Cortex of kidney (tissue), 1 donor: ENCODE measurements at places on chromosomes 4 and X.

DNA sequence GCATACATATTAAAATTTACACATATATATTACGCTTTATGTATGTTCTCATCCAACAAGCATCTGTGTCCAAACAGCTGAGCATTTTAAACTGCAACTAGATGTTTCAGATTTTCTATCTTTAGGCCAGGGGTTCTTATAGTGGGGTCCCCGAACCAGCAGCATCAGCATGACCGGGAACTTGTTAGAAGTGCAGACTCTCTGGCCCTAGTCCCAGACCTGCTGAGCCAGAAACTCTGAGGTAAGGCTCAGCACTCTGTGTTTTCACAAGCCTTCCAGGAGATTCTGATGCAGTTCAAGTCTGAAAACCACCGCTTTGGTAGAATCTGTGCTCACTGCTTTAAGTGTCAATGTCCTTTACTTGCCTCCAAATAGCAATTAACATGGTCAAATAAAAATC is 266.2 kb upstream of the CASK start:
- no peak for DNase-seq

- no peak for DNase-seq
Observed at GRCh38 chr4:113384600-113384999, 335.1 kb downstream of the ANK2 start.

- no peak for DNase-seq
Observed at GRCh38 chr4:155114790-155115189, 93.6 kb upstream of the NPY2R start.

DNA sequence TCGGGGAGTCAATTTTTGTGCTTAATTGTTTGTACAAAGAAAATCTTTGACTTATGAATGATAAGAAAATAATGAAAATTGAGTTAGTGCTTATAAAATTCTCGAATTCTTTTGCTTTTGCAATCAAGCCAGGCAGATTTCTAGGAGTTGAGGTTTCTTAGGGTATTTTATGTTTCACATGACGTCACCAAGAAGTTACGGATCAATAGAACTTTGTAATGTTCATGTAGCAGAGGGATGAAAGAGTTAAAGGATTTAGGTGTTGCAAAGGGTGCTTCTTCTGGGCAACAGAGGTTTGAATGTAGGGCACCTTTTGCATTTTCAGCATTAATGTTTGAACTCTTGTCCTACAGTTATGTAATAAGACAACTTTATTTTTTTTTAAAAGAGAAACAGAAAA is 19.4 kb downstream of the GBA3 start:
- DNase-seq, result no peak

DNA sequence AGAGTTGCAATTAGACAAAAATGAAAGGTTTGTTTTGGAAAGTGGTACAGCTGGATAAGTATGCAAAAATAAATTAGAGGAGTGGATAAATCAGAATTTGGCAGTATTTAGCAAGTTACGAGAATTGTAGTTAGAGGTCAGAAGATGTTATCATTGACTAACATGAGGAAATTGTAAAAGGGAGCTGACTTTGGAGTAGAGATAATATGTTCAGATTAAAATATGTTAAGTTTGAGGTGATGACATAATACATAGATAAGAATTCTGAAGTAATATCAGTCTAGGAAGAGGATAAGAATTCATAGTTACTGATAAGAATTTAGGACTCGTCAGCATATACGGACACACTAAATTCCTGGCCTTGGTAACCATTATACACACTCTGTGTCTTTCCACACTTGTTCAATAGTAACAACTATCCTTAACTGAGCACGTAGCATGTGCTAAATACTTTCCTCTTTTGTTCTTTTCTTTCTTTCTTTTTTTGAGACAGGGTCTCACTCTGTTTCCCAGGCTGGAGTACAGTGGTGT is 4.1 kb upstream of the EPGN start:
- DNase-seq, result no peak

DNA sequence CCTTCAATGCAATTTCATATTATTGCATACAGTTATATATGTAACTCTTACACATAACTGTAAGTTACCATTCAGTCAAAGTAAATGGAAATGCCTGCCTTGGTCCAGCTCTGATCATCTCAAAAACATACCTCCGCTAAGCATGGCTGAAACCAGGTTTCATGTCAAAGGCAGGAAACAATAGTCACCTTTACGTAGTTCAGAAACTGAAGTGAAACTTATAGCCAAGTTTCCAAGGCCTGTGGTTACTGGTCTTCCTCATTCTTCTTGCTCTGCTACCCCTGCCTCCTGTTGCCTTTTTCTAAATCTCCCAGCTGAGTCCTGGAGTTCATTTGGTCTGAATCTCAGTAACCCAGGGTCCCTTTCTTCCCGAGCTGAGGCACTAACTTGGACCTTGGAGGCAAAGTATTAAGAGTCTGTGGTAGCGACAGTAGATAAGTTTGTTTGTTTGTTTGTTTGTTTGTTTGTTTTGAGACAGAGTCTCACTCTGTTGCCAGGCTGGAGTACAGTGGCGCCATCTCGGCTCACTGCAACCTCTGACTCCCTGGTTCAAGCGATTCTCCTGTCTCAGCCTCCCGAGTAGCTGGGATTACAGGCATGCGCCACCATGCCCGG is 30.8 kb downstream of the DAPP1 start:
- no peak for DNase-seq

DNA sequence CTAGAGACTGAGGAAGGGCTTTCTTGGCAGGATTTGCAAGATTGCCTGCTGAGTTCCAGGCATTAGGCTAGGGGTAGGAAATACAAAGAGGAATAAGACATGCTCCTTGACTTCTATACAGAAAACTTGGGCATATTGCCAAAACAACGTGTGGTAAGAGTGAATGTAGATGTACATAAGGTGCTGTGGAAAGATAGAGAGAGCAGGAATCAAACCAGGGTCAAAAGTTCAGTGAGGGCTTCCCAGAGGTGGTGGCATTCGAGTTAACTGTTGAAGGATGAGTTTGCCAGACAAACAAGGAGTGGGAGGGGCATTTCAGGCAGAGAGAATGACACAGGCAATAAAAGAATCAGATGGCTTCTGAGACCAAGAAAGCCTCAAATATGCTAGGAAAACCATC is 187.9 kb downstream of the KDR start:
- DNase-seq, result no peak

- DNase-seq, result no peak
Observed at GRCh38 chr4:71816676-71817303, 32.9 kb upstream of the GC start.

DNA sequence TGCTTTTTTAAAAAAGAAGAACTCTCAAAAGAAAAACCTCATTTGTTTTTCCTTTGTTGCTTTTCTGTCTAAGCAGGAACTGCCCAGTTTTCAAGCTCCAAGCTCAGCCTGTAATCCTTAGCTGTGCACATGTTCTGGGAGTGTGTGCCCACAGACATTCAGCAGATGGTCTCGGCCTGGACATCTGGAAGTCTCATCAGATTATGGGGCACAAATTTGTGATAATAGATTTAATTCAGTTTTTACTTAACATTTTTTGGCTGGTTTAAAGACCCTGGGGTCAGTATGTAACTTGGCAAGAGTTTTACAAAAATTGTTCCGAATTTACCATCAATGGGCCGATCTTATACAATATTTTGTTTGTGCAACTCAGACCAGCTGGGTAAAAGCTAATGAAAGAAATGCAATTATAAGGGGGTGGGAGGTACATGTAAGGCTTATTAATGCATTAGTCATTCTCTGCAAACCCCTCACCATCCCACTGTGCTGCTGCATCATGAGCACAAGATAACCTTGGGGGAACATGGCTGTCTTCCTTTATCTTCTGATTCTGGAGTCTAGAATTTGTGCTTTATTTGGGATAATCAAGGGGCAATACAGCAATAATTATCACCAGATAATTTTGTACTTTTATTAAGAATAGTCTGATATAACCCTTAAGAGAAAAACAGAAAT is 86.9 kb upstream of the PHOX2B start:
- DNase-seq, result no peak

DNA sequence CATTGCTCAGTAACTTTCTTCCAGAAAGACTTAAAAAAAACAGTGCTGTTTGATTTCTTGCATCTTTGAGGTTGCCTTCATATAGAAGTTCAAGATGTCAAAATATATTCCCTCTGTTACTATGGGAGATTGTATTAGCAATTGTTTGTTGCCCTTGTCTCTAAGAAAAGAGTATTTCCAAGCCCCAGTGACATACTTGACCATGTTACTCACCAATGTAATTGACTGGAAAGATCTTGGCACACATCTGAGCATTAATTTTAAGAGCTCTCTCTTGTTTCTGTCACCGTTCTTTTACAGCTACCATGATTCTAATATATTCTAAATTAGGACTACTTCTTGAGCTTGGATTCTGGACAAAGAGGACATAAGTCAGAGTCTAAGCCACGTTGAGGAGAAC is 902.7 kb upstream of the EPHA5 start:
- DNase-seq, result no peak

- DNase-seq, result no peak
Observed at GRCh38 chr4:146273204-146273901, 59.0 kb downstream of the REELD1 start.

- no peak for DNase-seq
Observed at GRCh38 chrX:112662559-112663427, 16.9 kb downstream of the LHFPL1 start.

GRCh38 chrX:29617276-29617675 is 598.1 kb upstream of the MAGEB2 start:
- DNase-seq, result no peak

- DNase-seq, result no peak
Observed at GRCh38 chr4:38130884-38131283, 170.7 kb downstream of the PTTG2 start.

- DNase-seq, result no peak
Observed at GRCh38 chr4:766152-766515, 59.8 kb downstream of the CPLX1 start.

- no peak for DNase-seq
Observed at GRCh38 chr4:26779224-26779623, 81.4 kb upstream of the STIM2 start.

- no peak for DNase-seq
Observed at GRCh38 chr4:88054901-88055300, 47.5 kb downstream of the PKD2 start.

GRCh38 chrX:47863187-47863586 is 26.5 kb downstream of the ZNF81 start:
- no peak for DNase-seq

DNA sequence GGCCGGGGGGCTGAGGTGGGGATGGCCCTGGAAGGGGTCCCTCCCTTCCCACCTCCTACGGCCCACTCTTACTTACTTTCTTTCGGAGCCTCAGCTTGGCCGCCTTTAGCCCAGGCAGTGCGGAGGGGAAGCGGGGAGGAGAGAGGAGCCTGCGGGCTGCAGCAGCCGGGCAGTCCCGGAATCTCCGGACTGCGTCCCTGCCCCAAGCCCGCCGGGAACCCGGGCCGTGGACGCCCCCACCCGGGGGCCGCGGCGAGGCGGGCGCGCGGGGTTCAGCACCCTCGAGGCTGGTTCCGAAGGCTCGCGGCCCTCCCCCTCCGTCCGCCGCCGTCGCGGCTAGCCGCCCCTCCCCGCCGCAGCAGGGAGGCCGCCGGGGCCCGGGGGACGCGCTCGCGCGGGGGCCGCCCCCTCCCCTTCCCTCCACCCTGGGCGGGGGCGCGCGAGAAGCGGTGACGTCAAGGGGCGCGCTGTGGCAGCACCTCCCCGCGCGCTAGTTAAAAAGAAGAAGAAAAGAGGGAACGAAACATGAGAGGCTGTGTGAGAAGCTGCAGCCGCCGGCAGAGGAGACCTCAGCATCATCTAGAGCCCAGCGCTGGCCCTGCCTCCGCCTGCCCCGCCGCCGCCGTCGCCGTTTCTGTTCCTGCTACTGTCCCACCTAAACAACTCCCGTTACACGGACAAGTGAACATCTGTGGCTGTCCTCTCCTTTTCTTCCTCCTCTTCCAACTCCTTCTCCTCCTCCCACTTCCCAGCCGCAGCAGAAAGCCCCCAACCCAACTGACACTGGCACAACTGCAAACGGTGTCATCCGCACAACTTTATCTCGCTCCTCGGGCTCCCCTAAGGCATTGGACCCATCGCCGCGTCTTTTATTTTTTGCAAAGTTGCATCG is at the start of gene HHIP:
Gene HHIP (plus strand): TSS at position 526 of the 892 bp plus-strand sequence. CDS start 520 bp downstream, outside the sequence.
- no peak for DNase-seq

GRCh38 chrX:13008189-13008533 is 33.3 kb downstream of the TMSB4X start:
- no peak for DNase-seq

GRCh38 chr4:38609614-38610013 is 54.4 kb upstream of the KLF3 start:
- DNase-seq, result no peak

- no peak for DNase-seq
Observed at GRCh38 chrX:133640161-133641015, 225.1 kb upstream of the GPC4 start.
